ENCODE measurements at places on chromosomes 5 and 9. TPM values are rescaled to one million over a fixed set of nuclear protein-coding genes. Genes with fewer than 3 reads are reported as not detected.
A peak's percentile ranks its signal among the peaks of the same experiment; 100 is the strongest.

The FOXD4 gene
- 0.34 TPM for polyA plus RNA-seq

- DNase-seq, result no peak
Measured at GRCh38 chr9:79346350-79347020, 225.3 kb upstream of the TLE4 start.

The HTR4 gene
- not detected for polyA plus RNA-seq

GRCh38 chr9:18394847-18395351, 79.1 kb upstream of the ADAMTSL1 start:
- no peak for DNase-seq

The TSLP gene
- polyA plus RNA-seq, result 1.5 TPM

The C5orf63 gene
- polyA plus RNA-seq, result 3.6 TPM

DNA sequence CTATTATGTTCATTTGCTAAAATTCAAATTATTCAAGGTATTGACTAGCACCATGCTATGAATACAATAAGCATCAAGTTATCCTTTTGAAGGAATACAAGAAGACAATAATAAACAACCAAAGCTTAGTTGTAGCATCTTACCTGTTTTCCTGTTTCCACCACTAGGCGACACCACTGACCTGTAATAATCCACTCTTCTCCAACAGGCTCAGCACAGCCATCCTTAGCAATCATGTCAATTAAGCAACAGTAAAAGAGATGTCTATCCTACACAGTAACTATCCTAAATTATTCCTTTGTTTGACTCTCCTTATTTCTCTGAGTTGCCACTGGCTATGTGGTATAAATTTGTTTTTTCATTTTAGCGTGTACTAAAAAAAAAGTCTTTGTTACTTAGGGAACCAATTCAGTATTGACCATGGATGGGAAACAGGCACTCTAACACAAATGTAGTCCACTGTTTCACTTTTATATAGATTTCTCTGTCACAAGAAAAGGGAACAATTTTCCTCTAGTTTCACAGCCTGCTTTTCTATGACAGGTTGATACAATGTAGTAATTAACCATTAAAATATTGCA, 46.2 kb downstream of the PCA3 start:
- peak; percentile 37 for DNase-seq

The IRX4 gene
- polyA plus RNA-seq, result not detected

DNA sequence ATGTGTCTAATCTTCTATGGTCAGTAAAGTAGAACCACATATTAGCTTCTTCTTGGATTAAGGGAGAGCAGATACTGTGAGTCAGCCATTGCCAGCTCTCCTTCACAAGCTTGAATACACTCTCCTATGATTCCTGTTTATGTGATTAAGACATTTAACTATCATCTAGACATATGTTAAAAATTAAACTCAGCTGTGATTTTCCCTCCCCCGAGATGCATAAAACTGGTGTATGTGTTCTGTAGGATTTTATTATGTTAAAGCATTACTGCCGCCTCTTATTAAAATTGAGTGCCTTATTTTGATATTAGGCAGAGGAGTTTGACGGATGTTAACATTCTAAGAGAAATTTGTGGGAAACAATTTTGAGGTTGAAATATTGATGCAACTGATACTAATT, 114.6 kb downstream of the ACTBL2 start:
- peak; percentile 47 for DNase-seq

The ACTL7B gene
- polyA plus RNA-seq, result 0.06 TPM

The TMEM215 gene
- not detected for polyA plus RNA-seq

The SLC34A1 gene
- 0.03 TPM for polyA plus RNA-seq

The FLT4 gene
- polyA plus RNA-seq, result 0.02 TPM

DNA sequence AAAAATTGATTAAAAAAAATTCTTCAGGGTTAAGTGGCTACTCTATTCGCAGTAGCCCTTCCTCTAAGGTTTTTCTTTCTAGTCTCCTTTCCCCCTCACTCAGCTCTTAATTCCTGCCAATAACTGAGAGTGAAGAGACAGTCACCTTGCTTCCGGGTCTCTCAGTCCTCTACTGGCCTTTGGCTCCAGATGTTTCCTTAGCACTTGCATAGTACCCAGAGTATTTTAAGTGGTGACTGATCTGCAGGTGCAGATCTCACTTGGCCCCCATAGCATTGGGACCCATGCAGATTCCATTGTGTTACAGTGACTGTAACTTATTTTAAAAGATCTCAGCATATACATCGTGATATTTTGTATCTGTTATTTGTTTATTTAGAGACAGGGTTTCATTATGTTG, 66.2 kb downstream of the GCNT1 start:
- no peak for DNase-seq

- no peak for DNase-seq
Measured at GRCh38 chr9:88664773-88665172, 129.8 kb downstream of the NXNL2 start.

The GOLGA1 gene
- polyA plus RNA-seq, result 10.0 TPM

GRCh38 chr5:108324886-108325285, 57.0 kb downstream of the FBXL17 start:
- DNase-seq, result no peak

DNA sequence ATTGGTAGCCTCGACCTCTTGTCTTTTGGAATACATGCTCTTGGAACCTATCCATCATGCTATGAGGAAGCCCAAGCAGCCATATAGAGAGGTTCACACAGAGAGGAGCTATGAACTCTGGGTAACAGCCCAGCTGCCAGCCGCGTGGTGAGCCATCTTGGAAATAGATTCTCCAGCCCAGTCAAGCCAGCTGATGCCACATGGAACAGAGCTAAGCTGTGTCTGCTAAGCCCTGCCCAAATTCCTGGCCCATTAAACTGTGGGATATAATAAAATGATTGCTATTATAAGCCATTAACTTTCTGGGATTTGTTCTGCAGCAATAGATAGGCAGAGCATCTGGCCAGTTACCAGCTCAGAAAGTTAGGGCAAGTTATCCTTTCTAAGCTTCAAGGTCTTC, 4.9 kb upstream of the PRUNE2 start:
- no peak for DNase-seq

GRCh38 chr9:91138760-91139159, 223.0 kb downstream of the AUH start:
- DNase-seq, result no peak

The CSF1R gene
- 0.25 TPM for polyA plus RNA-seq

The SLU7 gene
- polyA plus RNA-seq, result 28.3 TPM

DNA sequence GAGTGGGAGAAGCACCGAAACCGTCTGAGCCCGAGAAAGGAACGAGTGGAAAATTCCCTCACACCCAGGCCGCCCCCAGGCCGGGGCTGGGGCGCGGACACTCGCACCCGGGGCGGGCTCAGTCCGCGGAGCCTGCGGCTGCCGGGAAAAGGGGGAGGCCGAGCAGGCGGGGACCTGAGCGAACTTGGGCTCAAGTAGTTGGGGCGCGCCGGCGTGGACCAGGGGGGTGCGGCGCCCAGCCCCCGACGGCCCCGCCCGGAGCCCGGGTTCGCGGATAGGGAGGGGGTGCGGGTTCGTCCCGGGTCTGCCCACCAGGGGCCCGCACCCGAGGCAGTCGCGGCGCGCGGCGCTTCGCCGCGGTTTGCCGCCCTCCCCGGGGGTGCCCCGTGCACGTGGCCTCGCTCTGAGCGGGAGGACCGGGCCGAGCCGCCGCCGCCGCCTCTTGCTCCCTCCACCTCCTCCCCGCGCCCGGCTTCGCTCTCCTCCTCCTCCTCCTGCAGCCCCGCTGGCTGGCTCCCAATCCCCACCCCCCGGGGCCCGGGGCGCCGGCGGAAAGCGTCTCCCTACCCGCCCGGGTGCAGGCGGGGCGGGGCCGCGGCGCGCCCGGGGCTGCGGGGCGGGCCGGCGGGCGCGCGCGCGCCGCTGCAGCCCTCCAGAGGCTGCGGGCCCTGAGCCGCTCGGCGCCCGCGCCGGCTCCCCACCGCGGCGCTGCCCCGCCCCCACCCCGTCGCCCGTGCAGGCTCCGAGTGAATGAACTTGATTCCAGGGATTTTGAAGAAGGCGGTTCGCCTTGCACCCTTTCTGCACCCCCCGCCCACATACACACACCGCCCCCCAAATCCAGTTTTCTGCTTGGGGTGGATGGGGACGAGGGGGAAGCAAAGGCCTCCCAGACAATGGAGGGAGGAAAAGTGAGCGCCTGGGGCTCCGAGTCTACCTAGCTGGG, 1.3 kb upstream of the NFIB start:
- peak; percentile 91 for DNase-seq

The TEX48 gene
- polyA plus RNA-seq, result 0.46 TPM

DNA sequence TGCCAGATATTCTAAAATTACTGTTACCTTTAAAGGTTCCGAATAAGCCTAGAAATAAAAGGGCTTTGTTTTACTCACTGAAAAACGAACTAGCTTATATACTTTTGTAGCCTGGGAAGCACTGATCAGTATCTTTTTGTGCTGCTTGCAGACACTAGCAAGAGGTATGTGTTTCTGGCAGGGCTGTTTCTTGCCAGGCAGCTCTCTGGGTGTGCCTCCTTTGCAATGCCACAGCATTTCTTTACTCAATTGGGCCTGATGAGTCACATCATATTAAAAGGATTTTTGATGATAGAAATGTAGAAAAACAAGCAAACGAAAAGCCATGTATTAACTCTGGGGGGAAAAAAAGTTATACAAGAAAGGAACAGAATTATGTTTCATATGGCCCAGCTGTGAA, 35.6 kb downstream of the CD180 start:
- DNase-seq, result peak; percentile 49

DNA sequence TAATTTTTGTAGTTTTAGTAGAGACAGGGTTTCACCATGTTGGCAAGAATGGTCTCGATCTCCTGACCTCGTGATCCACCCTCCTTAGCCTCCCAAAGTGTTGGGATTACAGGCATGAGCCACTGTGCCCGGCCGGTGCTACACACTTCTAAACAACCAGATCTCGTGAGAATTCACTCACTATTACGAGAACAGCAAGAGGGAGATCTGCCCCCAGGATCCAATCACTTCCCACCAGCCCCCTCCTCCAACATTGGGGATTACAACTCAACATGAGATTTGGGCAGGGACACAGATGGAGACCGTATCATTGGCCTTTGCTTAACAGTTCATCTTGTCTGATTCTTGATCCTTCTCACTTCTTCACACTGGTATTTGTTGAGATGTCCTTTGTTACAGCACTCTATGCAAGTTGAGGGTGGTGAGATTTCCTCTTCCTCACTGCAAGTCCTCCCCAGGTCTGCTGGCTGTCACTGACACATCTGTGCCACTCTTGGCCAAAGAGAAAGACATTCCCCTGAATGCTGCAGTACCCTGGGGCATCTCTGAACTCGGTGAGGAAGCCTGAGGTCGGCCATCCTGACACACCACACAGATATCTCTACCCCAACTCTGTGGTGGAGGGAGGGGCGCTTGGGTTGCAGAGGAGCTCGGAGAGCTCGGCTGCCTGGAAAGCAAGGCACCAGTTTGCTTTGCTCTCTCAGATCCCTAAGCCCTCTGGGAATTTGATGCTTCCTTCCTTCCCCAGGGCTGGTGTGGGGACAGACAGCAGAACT, 4.2 kb upstream of the SUB1 start:
- DNase-seq, result no peak

GRCh38 chr5:76601470-76601869, 21.7 kb downstream of the F2RL2 start:
- peak; percentile 49 for DNase-seq

The CFAP90 gene
- polyA plus RNA-seq, result 0.06 TPM

The FOXD4L6 gene
- polyA plus RNA-seq, result 0.05 TPM

GRCh38 chr5:21219251-21219650, 1231.3 kb upstream of the CDH18 start:
- DNase-seq, result no peak

DNA sequence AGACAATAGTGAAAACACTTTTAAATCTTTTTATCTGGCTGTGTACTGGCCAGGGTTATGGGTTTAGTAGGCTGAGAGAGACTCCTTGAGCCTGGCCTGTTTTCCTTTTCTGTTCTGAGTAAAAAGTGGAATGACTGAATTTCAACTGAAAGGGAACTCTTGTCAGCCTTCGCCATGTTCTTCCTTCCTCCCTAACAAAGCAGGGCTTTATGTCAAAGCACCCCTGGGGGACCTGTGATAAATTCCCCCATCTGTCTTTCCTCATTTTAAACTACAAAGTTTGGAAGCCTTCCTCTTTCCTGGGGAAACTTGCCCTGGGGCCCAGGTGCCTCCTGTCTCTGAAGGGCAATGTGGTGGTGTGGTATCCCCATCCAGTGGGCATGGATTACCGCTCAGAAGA, 29.7 kb downstream of the LARP1 start:
- DNase-seq, result no peak

The CDC20B gene
- 0.03 TPM for polyA plus RNA-seq

- no peak for DNase-seq
Measured at GRCh38 chr9:70561786-70562395, 147.4 kb upstream of the KLF9 start.

The OR13C9 gene
- polyA plus RNA-seq, result not detected

The RETREG1 gene
- 0.43 TPM for polyA plus RNA-seq

The TBC1D2 gene
- 5.1 TPM for polyA plus RNA-seq

DNA sequence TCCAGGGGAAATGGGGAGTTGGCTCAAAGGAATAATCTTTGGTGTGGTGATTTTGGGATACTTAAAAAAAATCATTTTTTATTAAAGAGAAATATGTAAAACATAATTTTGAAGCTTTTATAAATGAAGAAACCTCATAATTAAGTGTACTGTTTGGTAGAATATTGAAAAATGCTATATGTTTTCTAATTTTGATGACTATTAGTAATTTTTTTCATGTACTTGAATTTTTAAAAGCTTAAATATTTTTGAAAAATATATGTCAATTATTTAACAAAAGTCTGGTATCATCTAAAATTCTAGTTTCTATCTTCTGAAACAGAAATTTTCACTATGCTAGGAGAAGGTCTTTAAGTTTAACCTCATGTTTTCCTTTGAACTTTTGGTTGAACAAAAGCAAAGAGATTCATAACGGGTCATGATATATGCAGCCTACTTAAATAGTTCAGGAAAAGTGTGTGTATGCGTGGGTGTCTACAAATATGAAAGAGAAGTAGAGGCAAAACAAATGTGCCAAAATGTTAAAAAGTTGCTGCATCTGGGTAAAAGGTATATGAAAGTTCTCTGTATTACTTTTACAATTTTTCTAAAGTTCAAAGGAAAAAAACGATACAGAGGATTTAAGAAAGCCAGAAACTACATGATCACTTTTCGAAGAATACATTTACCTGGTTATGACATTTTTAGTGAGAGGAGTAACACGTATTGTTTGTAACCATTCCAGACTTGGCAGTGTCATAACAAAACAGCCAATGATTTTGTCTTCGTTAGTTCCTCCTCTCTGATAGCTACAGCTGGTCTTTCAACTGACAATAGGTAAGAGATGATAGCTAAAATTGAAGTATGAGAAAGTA, 117.3 kb upstream of the TNFAIP8 start:
- DNase-seq, result no peak

The INSYN2B gene
- polyA plus RNA-seq, result 9.2 TPM

The RFESD gene
- polyA plus RNA-seq, result 3.1 TPM

The PSD2 gene
- polyA plus RNA-seq, result 0.15 TPM

- no peak for DNase-seq
Measured at GRCh38 chr5:168284809-168285208, 6.6 kb upstream of the WWC1 start.

The TBCA gene
- 142 TPM for polyA plus RNA-seq
